Activated naive CD4-positive, alpha-beta T cell (primary cell): ENCODE measurements at places on chromosomes 2 and 18.

- no peak for DNase-seq
Measured at GRCh38 chr18:35099911-35100310, 58.7 kb downstream of the MAPRE2 start.

GRCh38 chr2:241909769-241910168, 40.2 kb downstream of the RTP5 start:
- no peak for DNase-seq

DNA sequence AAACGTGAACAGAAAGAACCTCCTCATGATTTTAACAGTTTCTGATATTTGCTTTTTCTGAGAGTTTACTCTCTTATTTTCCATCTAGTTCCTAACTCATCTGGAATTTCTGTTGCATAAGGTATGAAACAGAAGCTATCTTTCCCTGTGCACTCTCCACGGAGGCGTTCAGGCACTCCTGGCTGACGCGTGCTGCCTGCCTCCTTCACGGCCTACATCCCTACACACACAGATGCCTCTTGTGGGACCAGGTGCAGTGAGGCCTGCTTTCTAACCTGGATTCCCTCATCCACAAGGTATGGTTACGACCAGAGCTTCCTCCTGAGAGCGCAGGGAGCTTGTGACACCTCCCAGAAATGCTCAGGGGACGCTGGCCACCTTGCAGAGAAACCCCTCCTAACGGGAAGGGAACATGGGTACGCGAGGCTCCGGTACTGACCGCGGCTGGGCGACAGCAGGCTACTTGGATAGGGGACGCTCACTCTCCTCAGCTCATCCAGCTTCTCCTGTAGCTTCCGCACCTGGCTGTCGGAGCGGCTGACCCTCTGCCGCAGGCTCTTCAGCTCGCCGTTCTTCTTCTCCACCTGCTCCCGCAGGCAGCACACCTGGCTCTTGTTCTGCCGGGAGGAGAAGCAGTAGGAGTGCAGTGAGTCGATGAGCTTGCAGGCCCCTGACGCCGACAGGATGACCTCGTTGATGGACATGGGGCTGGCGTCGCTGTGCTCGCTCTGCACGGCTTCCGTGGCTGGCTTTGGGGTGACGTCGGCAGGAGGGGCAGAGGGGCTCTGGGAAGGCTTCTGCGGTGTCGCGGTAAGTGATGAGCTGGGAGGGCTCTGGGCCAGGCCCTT, 4.3 kb downstream of the THAP4 start:
- DNase-seq, result no peak

DNA sequence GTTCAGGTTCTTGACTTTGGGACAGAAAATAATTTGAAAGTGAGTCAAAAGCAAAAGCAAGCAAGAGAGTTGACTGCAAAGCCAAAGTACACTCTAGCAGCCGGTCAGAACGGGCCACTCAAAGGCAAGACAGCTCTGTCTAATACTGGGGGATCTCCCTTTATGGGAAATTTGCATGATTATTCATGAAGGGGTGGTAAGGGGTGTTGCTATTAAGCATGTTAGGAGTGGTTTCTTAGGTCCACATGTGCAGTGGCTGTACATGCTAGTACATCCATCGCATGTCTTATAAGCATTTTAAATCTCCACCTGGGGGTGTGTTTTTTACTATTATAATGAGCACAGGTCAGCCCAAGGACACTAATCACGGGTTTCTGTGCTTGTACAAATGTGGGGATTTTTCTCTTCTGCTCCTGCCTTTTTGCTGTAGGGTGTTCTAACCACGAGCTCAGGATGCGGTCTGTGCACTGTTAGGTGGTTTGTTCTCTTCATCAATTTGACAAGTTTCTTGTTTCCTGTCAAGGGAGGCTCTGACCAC, 60.2 kb upstream of the SPP2 start:
- DNase-seq, result peak; percentile 12

DNA sequence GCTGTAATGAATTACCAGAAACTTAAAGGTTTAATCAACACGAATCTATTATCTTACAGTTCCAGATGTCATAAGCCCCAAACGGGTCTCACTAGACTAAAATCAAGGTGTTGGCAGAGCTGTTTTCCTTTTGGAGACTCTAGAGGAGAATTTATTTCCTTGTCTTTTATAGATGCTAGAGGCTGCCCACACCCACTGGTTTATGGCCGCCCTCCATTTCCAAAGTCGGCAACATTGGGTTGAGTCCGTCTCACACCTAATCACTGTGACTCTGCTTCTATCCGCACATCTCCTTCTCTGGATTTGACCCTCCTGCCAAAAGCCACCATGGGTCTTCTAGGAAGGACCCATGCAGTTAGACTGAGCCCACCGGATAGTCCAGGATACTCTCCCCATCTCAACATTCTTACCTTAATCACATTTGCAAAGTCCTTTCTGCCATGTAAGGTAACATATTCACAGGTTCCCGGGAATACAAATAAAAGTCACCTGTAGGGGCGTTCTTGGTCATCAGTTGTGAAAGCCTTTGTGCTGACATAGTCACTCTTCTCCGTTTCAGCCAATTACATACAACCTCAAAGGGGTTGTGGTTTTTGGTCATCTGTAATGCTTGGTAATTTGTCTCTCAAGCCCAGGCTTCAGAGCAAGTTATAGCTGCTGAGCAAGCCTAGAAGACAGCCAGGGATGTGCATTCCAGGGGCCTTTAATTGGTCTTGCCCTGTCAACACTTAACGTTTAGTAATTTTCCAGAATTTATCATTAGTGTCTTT, 179.4 kb downstream of the ANTXR1 start:
- no peak for DNase-seq

DNA sequence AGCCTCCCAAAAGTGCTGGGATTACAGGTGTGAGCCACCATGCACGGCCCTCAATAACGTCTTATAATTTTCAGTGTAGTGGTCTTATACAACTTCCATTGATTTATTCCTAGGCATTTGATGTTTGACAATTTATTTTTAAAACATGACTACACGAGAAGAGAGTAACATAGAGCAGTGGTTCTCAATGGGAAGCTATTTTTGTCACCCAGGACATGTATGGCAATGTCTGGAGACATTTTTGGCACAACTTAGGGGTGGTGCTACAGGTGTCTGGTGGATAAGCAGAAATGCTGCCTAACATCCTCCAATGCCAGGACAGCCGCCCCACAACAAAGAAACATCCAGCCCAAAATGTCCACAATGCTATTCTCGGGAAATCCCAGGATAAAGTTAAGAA, 12.7 kb upstream of the ANXA4 start:
- DNase-seq, result no peak

- no peak for DNase-seq
Measured at GRCh38 chr2:38113051-38113450, 37.1 kb upstream of the CYP1B1 start.

DNA sequence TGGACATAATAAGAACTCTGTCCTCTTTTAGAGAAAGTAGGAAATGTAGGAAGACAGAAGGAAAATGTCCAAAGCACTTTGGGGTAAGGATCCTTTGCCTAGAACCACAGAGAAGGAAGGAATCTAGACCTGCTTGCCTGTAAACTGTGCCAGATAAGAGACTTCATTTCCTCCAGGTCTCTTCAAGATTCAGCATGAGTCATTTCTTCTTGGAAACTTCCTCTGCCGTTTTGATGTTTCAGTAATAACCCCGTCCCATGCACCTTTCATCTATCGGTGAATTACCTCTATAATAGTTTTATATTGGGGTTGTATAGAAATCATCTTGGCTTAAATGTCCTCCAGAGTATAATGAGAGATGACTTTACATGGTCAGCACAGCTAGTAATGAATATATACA, 63.2 kb upstream of the LRATD1 start:
- DNase-seq, result no peak
